ENCODE measurements at places on chromosomes 4 and X.

GRCh38 chr4:169745291-169745690 lies 12.5 kb downstream of the HPF1 start:
- DNase-seq: peak; percentile 20

- peak; percentile 29 for DNase-seq
Observed at GRCh38 chrX:155148724-155149537, 67.3 kb upstream of the VBP1 start.

DNA sequence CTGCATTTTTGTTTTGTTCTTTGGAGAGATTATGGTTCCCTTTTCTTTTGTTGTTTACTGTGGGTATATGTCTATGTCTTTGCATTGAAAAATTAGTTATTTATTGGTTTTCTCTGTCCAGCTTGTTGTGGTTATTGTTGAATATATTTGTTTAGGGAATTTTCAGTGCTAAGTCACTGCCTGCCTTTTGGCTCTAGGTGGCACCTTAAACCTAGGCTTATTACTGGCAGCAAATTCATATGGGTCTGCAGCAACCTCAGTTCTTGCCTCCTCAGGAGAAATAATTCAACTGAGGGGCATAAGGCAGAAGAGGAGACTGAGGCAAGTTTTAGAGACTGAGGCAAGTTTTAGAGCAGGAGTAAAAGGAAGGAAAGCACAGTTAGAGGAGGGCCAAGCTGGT lies 1157.3 kb upstream of the AGA start:
- DNase-seq: no peak

DNA sequence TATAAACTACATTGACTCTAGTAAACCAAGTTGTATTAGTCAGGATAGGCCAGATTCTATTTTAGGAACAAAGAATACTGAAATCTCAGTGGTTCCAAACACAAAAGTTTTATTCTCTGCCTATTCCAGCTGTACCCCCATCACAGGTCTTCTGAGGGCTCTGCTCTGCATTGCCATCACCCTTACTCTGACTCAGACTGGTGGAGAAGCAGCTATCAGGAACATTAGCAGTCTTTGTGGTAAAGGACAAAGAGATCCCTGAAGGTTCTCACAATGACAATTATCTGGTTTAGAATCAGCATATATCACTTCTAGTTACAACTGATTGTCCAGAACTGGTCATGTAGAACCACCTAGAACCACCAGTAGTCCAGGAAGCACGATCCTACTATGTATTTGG lies 251.1 kb downstream of the GLUD2 start:
- no peak for DNase-seq

DNA sequence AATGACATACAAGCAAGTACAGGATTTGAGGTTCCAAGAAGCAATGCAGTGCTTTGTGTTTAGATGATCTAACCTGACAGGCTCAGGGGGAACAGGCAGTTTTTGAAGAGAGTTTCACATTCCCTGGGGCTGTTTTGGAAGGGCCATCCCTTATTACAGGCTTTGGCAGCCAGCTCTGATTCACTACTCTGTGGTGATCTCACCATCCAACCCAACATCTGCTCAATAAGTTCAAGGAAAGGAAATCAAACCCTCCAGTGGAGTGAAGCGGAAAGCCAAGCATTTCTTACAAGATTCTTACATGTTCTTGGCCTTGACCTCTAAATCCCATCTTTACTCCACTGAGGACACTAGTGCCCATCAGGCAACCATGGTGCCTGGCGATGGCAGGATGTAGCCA lies 7.5 kb downstream of the IDS start:
- peak; percentile 71 for DNase-seq

DNA sequence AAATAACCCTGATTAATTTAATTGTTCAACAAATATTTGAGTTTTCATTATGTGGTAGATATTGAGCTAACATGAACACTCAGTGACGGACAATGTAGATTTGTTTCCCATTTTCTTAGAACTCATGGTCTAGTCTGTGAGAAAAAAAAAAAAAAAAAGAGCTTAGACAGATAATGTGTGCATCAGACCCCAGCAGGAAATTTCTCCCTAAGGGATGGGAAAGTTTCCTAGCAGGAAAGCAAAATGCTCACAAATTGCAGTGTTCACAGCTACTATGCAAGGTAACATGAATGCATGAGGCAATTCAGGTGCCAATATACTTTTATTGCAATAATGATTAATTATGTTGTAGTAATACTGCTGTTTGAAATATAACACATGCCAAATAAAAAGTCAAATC lies 843.2 kb upstream of the SLIT2 start:
- no peak for DNase-seq

GRCh38 chr4:153438916-153439756 lies 27.0 kb upstream of the TMEM131L start:
- no peak for DNase-seq

GRCh38 chr4:162274354-162274753 lies 110.6 kb upstream of the FSTL5 start:
- peak; percentile 90 for DNase-seq

DNA sequence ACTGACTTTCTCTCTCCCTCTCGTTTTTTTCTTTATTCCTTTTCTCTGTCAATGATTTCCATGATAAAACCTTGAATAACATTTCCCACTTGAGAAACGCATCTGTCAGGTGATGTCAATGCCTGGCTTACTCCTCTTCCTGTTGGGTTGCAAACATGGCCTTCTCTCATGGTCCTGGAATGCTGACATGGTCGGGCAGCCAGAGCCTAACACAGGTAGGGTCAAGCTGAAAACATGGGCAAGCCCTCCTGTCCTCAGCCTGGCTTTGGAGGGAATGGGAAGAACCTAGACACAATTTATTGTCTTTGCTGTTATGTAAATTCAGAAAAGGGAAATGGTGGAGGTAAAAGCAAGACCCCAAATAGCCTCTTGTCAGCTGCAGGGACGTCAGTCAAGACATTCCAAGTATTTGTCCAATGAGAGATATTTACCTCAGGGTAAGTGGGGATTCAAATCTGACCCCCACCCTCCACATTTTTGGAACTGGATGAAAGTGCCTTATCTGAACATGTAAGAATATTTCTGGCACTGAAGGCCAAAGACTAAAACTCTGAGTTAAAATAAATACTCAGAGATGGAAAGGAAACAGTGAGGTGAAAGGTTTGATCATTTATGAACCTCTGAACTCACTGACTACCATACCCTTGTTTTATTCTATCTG lies 473.8 kb downstream of the SPRY1 start:
- peak; percentile 87 for DNase-seq

DNA sequence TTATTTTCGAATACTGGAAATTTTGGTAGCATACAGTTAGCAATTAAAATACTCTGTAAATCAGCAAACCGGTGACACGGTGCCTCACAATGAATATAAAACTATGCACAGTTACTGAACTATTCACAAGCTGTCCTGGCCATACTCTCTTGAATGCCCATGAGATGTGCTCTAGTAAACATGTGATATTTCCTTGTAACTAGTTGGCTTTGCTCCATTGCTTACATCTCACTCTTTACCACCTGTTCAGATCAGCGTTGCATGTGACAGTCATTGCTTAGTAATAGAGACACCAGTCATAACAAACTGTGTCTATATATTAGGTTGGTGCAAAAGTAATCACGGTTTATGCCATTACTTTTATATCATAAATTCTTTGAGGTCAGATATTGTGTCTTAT lies 897.9 kb upstream of the FTHL17 start:
- peak; percentile 82 for DNase-seq

DNA sequence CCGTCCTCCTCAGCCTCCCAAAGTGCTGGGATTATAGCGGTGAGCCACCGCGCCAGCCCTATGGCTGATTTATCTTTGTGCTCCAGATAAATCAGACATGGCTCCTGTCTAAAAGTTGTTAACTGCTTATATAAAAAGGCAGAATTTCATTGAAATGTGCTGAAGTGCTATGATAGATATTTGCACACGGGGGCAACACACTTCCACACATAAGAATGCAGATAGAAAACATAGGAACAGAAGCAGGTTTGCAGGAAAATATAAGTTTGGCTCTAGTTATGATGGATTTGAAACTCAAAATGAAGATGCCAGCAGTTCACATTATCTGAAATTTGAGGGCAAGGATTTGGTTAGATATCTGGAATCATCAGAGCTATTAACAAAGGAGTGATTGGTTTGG lies 163.1 kb upstream of the SLITRK2 start:
- DNase-seq: no peak

GRCh38 chr4:6658597-6659075 lies 18.2 kb downstream of the MRFAP1 start:
- peak; percentile 47 for DNase-seq
